ENCODE measurements at places on chromosomes 7 and 10. TPM values are rescaled to one million over a fixed set of nuclear protein-coding genes. Genes with fewer than 3 reads are reported as not detected.

GRCh38 chr10:63456437-63457210 is 9.2 kb downstream of the JMJD1C start:
- DNase-seq, result no peak

- DNase-seq, result no peak
These were observed 425.0 kb upstream of the ETV1 start for GRCh38 chr7:14414274-14414986.

GRCh38 chr10:105756386-105756785 is 1115.3 kb downstream of the SORCS3 start:
- DNase-seq, result no peak

DNA sequence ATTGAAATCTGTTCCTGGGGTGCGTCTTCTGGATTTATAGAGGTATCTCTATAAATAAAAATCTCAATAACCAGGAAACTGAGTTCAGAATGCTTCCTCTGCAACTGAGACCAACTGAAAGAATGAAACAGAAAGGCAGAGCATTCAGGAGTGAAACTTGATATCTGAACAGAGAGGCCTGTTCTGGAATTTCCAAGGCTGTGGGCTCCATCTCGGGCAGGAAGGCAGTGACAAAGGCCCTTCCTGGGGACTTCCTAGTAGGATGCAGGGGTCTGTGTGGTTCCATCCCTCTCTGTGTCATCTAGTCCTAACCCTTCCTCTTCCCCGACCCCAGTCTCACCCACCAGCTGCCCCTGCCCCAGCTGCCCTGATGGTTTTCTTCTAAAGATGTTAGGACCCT is 52.0 kb downstream of the JCAD start:
- no peak for DNase-seq

DNA sequence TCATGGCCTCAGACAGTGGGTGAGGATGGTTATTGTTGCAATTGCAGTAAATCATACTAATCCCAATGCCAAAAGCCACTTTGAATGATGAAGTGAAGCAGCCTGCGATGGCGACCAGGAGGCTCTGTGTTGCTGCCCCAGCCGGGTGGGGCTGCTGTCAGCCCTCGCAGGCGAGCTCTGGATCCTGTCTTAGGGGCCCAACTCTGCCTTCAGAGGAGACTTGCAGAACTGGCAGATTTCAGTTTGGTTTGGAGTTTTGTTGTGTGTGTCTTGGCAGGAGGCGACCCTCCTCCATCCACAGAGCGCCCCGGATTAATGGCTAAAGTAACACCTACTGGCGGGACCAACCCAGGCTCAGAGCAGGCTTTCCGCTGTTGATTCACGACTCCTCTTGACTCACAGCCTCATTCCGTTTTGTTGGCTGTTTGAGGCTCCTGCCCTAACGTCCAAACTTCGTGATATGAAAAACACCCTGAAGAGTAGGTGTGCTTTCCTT is 67.9 kb upstream of the BMPER start:
- no peak for DNase-seq

CCZ1 gene
- polyA plus RNA-seq, result 98.5 TPM

CYP3A7 gene
- polyA plus RNA-seq, result 0.66 TPM

SRGN gene
- 18.5 TPM for polyA plus RNA-seq

Data from left renal pelvis (tissue), 4 donors.